ENCODE measurements at places on chromosomes 2 and 18.

- no peak for DNase-seq
Observed at GRCh38 chr2:228705318-228705717, 523.8 kb upstream of the SPHKAP start.

DNA sequence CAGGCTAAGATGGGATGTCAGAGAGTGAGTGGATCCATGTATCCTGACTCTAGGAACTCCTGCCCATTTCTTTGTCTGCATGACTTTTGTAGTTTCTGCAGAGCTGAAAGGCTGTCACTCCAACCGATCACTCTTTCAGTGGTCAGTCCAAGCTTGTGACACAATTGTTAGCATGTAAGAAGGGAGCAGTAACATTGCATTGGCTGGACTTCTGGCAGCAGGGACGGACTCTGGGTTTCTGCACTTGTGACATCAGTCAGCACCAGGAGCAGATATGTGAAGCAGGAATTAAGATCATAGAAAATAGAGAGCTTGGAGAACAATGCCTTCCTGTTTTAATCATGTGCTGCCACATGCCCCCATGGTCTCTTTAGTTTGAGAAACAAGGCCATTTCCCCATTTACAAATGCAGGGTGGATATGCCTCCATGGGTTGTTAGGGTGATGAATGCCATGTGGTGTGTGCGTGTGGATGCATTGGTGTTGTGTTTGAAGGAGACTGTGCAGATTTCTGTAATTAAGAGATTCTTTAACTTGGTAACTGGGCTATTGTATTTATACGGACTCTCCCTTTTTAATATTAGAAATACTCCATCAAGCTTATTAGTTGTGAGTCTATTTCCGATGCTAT lies 214.3 kb upstream of the EPHA4 start:
- DNase-seq, result no peak

- DNase-seq, result no peak
Observed at GRCh38 chr2:53715568-53715967, 52.0 kb upstream of the CHAC2 start.

- DNase-seq, result no peak
Observed at GRCh38 chr2:151770995-151771394, 36.7 kb upstream of the NEB start.

DNA sequence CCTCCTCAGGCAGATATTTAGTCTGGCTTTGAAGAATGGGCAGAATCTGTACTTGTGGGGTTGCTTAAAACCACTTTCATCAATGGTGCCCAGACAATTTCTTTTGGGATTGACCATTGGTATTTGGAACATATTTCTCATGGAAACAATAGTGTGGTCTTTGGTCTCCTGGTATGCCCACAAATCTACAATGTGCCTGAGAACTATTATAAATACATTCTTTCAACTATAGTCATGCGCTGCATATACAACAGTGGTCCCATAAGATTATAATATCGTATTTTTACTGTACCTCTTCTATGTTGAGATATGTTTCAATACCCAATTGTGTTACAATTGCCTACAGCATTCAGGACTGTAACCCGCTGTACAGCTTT lies 34.8 kb upstream of the PPP4R1 start:
- DNase-seq, result no peak

- DNase-seq, result no peak
Observed at GRCh38 chr2:181258720-181259119, 198.5 kb upstream of the ITGA4 start.

GRCh38 chr2:204566439-204566838 lies 21.2 kb downstream of the PARD3B start:
- no peak for DNase-seq

DNA sequence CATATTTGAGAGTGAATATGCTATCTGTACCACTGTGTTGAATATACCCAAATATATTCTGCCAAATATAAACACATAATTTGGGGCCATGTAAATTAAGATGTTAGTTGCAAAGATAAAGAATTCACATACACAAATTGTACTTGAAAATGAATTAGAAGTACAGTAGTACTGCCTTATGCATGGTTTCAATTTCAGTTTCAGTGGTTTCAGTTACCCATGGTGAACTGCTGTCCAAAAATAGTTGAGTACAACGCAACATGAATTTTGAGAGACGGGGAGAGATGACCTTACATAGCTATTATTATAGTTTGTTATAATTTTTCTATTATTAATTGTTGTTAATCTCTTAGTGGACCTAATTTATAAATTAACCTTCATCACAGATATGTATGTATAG lies 1313.0 kb upstream of the FAM98A start:
- peak; percentile 79 for DNase-seq

GRCh38 chr2:119462574-119462973 lies 30.9 kb downstream of the TMEM37 start:
- DNase-seq, result no peak

GRCh38 chr18:58800582-58800981 lies 64.1 kb upstream of the ZNF532 start:
- DNase-seq, result peak; percentile 89

- peak; percentile 21 for DNase-seq
Observed at GRCh38 chr2:112033600-112033999, 21.5 kb upstream of the TMEM87B start.

DNA sequence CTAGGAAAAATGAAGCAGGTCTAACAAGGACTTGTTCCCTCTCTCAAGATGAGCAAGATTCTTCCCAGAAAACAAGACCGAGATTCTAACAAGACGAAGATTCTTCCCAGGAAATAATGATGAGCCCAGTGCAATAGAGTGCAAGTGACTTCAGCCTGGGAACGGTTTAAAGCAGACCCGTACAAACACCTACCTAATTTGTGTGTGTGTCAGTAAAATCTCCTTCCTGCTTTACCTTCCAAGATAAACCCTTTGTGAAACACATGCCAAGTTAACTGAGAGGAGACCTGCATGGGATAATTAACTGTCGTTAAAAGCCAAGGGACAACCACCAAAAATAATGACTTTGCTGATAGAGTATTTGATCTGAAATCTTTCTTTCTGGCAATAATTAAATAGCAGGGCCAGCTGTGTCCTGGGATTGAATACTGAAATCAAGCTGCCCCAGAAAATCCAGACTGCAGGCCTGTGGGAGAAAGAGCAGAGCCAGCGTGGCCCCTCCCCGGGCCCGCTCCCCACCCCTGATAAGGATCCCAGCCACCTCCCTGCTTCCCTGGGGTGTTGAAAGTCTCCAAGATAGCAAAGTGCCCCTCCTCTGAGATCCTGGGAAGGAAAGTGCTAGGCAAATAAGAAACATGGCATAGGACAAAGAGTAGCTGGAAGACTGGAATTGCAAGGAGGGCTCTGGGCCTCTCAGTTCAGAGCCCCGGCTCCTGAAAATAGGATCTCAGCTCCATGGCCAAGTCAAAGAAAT lies 145.5 kb downstream of the CYP26B1 start:
- DNase-seq, result no peak

GRCh38 chr18:24567199-24567598 lies 106.8 kb downstream of the HRH4 start:
- DNase-seq, result no peak

DNA sequence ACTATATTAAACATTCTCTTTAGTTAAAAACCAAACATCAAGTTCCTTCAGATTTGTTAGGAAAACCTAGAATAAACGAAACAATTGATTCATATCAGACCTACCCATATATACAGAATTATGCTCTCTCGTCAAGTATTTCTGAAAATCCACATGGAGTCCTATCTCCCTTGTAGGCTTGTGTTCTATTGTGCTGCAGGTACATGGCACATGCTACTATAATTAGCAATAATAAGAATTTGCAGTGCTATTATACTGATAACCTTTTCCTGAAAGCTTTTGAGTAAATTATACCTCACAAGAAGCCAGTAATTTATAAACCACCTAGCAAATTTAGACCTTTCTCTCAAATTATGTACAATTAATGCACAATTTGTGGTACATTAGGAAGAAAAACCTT lies 158.6 kb upstream of the STK17B start:
- DNase-seq, result no peak

DNA sequence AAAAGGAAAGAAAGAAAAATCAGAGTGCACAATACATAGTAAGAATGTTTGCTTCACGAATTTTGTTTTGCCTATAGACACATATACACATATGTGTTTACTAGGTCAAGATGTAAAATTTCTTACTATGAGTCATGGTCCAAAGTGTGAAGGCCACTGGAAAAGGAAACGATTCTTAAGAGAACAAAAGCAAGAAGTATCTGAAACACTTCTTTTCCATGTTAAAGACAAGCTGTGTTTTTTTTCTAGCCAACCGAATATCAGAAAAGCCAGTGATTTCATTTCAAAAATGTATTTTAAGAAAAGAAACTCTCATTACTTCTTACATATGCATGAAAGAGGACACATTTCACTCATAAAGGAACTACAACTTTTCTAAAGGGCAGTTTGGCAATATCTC lies 24.9 kb downstream of the PECR start:
- DNase-seq, result peak; percentile 40

- peak; percentile 1 for DNase-seq
Observed at GRCh38 chr2:189702071-189702470, 27.6 kb downstream of the ANKAR start.

DNA sequence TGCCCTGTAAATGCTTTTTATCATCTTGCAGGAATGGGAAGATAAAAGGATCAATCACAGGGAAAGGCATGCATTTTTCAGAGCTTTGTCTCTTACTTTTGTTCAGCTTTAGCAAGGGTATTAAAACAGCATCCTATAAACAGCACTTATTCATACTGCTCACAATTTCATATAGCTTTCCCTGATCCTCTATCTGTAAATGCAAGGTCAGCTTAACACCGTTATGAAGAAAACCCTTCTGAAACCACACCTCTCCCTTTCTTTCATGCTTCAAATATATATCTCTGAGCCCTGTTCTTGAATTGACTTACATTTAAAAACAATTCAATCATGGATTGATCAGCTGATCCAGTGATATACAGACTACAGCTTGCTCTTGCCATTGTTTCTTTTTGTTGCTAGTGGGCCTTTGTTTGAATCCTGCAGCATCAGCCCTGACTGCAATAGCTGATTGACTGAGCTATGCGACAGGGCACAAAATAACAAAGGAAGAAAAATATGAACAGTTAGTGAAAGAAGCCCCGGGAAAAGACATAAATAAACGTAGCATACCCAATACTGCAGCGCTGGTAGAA lies 795.5 kb upstream of the CDH2 start:
- DNase-seq, result no peak

- DNase-seq, result no peak
Observed at GRCh38 chr18:75393721-75394120, 33.8 kb downstream of the SMIM21 start.

GRCh38 chr2:55954306-55955035 lies 30.9 kb upstream of the EFEMP1 start:
- DNase-seq, result no peak

GRCh38 chr2:182043861-182044260 lies 58.2 kb downstream of the PPP1R1C start:
- no peak for DNase-seq

- DNase-seq, result no peak
Observed at GRCh38 chr2:109261906-109262631, 133.1 kb downstream of the SH3RF3 start.

DNA sequence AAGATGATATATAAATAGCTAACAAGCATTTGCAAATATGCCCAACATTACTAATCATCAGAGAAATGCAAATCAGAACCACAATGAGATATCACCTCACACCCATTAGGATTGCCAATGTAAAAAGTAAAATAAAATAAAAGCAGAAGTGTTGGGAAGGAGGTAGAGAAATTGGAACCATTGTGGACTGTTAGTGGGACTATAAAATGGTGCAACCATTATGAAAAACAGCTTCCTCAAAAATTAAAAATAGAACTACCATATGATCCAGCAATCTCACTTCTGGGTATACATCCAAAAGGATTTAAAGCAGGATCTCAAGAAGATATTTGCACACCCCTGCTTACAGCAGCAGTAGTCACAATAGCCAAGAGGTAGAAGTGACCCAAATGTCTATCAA lies 99.8 kb upstream of the DAPL1 start:
- DNase-seq, result peak; percentile 70

DNA sequence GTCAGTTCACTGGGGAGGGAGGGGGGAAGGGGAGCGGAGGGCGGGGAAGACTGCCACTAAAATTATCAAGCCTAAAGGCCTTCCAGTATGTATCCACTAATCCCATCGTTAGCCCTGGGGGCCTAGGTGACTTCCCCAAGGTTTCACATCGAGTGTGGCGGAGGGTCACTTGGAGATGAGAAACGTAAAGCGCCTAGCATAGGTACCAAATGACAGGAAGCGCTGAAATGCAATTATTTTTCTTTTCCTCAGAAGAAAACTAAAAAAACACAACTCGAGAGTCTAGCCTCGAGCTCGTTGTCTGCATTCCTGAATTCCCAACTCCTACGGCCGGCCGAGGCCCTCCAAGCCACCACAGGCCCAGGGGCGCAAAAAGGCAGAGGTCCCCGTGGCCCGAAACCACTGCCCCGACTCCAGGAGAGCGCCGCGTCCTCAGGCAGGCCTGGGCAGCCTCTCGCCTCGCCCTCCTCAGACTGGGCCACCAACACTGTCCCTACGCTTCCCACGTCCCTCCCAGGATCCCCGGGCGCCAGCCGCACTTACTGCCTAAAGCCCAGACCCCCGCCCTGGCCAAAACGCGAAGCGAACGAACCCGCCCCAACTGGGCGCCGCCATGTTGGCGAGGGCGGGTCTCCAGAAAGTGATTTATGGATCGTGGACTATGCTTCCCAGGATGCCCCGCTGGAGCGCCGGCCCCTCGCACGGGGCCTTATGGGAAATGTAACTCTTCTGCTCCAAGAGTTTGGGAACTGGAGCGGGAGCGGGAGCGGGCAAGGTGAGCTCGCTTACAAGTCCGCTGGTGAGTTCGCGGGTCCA lies at the start of gene USP40:
TSS of gene USP40 (minus strand) at position 642 of the 816 bp plus-strand sequence. CDS start 1,228 bp downstream, outside the sequence.
- DNase-seq, result peak; percentile 67

GRCh38 chr2:175836361-175836760 lies 165.7 kb downstream of the LNPK start:
- DNase-seq, result no peak

DNA sequence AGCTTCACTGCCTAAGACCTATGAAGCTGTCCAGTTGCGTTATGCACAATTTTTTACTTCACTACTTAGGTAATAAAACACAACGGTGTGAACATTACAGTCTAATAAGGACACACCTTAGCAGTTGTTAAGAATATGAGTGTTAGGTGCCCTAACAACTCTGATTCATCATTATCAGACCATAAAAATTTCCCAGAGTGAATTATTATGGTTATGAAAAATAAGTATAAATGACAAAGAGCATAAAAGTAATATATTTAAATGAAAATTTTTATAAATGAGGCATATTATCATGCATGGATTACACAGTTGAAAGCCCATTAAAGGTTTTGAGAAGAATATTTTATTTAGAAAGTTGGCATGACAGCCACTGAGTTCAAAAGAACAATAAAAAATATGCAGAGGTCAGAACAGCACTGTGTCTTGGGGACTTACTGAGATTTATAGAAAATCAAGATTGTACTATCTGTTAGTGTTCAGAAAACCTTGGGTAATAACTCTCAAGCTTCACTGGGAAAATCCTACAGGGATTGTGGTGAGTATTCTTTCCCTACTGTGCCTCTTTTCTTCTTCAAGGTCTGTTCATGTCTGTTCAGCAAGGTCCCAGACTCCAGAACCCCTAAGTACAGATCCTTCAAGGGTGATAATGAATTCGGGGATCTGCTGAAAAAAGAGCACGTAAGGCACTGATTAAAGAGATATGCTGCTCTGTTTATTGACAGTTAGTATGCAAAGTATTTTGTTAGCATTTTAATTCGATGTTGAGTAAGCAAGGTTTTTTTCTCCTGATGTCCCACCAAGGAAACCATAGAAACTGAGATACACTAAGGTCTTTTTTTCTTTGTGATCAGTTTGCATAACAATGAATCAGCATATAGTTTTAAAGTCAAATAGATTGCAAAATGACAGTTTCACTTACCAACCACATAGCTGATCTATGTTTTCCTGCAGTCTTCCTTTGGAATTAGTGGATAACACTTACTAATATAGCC lies 250.0 kb downstream of the DSEL start:
- peak; percentile 0 for DNase-seq
